ENCODE measurements at places on chromosomes 3 and 15.

GRCh38 chr15:101781928-101782327 lies 21.4 kb upstream of the OR4F6 start:
- DNase-seq: no peak

GRCh38 chr3:135895106-135895733 lies 70.3 kb upstream of the PPP2R3A start:
- peak; percentile 76 for DNase-seq

GRCh38 chr3:38521391-38521987 lies 25.3 kb downstream of the EXOG start:
- DNase-seq: peak; percentile 55

- DNase-seq: no peak
These were observed 124.8 kb upstream of the GOLIM4 start for GRCh38 chr3:168220556-168220955.

DNA sequence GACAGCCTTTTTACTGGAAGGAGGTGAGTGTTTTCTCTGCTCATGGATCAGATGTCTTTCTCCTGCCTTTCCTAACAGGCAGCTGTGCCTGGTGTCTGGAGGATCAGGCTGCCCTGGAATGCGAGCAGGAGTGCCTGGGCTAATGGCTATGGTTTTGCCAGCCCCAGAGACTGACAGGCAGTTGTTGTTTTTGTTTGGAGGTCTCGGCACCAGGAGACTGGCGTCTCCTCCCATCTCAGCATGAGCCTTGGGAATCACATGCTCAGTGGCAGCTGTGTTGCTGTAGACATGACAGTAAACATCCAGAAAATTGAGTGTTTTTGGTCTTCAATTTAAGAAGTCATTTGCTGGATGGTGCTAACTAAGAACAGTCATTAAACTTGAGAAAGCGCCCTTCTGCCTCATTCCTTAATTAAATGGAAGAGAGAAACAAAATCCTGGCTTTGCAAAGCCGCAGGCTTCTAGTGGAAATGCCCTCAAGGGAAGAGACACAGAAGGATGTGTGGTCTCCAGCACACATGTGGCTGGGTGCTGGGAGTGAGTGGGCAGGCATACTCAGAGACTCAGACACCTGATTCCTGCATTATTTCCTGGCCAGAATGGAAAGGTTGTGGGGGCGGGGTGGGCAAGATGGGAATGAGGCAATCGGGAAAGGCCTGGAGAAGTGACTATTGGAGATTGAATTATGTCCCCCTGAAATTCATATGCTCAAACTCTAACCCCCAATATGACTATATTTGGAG lies 97.0 kb upstream of the NMNAT3 start:
- DNase-seq: peak; percentile 63

DNA sequence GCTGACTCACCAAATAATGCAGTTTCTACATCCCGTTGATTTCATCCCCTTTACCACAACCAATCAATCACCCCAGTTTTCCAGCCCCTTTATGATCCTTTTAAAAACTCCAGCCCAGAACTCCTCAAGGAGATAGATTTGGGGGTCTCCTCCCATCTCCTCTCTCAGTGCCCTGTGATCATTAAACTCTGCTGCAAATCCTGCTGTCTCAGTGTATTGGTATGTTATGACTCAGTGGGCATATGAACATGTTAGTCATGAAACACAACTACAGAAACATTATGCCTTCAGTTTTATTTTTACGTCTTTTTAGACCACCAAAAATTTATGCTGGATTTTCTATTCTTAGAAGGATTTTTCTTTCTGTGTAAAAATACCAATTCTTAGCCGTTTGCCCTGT lies 213.7 kb downstream of the DIPK2A start:
- peak; percentile 60 for DNase-seq

GRCh38 chr3:50162034-50162883 lies 7.1 kb downstream of the SEMA3F start:
- no peak for DNase-seq

DNA sequence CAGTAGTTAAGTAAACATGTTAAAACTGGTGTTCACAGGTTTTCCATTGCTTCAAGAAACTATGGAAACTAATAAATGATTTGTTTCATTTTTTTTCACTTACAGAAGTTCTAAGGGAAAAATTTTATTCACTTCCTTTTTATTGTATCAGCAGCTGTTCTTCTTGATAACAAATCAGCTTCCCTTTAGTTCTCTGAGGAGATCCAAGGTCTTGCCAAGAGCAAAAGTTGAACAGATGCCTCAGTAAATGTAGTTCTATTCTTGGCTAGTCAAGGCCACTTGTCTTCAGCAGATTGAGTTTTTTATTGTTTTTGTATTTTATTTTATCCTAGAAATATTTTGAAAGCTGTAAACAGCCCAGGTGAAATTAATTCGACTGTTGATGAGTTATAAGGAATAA lies 41.8 kb downstream of the KCNH8 start:
- DNase-seq: no peak

DNA sequence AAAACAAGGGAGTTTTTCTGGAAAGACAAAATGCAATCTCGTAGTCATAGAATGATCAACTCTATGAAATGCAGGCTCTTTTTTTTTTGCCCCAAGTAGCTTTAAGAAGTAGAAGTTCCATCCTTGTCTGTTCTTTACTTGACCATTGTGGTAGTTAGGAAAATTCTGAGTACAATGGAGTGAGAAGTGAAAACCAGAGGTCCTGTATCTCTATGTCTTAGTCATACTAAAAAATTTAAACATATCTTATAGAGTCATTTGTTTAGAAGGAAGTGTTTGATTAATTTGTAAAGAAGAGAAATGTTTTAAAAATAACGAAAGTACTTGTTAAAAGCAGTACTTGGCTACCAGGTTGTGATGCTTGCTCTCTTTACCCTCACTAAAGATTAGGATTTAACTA lies 52.4 kb downstream of the PRKCI start:
- DNase-seq: no peak

DNA sequence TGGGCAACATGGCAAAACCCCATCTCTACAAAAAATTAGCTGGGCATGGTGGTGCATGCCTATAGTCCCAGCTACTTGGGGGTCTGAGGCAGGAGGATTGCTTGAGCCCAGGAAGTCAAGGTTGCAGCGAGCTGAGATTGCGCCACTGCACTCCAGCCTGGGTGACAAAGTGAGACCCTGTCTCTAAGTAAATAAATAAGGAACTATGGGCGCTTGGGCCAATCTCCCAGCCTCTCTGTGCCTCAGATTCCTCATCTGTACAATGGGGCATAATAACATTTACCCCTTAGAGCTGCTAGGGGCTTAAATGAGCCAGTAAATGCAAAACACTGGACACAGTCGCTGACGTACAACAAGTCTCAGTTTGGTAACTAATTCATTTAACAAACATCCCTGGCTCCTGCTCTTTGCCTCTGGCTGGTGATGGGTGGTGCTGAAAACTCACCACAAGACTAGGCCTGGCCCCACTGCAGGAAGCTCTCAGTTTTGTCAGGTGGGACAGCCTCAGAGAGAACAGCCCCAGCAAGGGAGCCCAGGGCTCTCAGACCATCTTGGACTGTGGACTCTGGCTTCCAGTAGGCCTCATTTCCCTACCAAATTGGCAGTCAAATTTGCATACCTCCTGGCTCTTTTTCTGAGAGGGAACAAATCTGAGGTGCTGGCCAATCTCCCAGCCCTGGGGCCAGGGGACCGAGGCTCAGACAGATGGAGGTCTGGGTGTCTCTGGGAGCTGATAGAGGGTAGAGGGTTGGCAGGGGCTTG lies 6.4 kb upstream of the TBC1D2B start:
- no peak for DNase-seq

DNA sequence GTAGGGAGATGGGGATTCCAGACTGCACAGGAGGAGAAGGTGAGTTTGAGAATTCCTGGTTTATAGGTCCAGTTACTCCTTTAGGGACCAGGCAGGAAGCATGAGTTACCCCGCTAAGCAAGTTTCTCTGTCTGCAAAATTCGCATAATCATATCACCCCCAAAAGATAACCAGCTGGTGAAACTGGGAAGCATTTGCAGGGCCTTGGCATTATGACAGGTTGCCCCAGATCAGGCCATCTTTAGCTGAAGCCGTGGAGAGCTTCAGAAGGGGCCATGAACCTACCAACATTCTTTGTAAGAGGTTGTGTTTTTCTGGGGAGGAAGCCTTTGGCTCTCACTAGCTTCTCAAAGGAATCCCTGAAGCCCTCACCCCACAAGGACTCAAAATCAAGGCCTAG lies 29.4 kb downstream of the ATP2B2 start:
- no peak for DNase-seq

- peak; percentile 82 for DNase-seq
These were observed 3.2 kb upstream of the SIAH2 start for GRCh38 chr3:150765949-150766720.

DNA sequence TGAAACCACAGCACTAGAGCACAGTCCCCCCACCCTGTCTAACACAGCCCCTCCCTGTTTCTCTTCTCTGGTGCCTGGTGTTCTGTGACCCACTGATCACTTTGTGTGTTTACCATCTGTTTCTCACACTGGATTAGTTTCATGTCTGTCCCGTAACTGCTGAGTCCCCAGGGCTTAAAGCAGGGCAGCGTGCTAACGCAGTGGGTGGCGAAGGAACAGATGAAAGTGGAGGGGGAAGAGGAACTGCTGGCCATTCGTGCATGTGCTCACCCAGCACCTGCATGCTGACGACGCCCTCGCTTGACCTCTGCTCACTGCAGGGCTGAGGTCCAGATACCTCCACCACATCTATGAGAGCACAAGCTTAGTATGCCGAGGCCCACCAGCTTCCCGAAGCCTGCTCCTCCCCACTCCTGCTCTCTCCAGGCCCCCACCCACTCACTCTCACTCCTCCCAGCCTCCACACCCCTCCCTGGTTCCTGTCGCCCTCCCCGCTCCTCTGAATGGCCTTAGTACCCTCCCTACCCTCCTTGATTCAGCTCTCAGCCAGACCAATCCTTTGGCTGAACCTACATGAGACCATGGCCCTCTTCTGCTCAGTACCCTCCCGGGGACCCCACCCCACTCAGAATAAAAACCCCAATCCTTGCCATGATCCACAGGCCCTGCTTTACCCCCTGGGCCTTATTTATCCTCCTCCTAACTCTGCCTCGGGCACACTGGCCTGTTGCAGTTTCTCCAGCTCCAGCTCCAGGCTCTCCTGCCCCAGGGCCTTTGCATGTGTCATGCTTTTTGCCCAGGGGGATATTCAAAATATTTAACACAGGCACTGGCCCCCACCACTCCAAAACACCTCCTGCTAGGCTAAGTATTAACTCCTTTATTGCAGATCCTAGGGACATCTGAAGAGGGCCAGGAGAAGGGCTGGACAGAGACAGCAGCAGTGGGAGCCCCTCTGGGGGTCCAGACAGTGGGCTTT lies 15.1 kb upstream of the IQSEC1 start:
- no peak for DNase-seq

DNA sequence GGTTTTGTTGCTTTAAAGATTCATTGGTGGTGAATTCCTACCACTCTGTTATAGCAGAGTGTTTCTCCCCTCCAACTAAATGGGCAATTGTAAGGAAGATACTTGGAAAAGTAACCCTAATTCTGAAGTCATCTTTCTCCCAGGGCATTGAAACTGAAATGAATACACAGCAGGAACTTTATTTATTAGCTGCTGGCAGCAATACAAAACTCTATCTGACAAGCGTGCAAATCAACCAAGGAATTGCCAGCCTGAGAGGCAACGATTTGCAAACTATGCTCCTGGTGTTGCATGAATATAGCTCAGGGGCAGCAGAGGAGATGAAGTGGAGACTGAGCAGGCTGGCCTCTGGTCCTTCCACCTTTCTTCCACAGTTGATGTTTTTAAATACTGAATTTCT lies 48.9 kb downstream of the CD200R1 start:
- DNase-seq: no peak

- DNase-seq: peak; percentile 57
These were observed 87.2 kb upstream of the TBL1XR1 start for GRCh38 chr3:177284383-177284881.

GRCh38 chr15:76501726-76502125 lies 165.2 kb downstream of the ISL2 start:
- DNase-seq: peak; percentile 4

DNA sequence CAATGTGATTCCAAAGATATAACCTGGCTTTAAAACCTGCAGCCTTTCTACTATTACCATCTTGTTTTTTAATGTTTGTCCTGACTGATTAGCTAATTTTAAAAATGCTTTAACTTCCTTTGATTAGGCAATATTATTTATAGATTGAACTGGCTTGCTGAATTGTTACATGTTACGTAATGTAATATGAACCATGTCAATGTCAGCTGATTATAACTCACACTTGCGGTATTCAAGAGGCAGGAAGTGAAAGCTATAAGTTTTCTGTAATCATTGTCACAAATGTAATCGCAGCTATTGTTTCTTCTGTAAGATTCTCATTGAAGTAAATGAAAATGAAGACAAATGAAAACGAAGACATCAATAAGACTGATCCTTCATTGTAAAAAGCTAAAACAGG lies 146.8 kb downstream of the ROBO2 start:
- DNase-seq: peak; percentile 51

DNA sequence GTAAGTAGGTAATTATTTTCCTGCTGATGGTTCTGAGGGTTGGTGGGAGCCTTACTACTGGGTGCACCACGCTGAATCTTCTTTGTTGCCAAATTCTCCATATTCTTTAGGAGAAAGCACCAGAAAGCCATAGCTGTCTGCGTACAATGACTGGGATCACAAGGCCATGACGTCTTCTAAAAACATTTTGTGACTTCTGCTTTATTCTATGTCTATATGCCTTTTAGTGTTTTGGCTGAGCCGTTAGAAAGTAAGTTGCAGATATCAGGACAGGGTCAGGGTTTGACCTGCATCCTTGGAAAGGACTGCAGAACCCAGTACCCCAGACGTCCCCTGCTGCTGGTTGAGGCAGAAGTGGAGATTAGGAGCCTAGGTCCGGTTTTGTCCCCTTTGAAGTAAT lies 95.6 kb downstream of the DNASE1L3 start:
- no peak for DNase-seq

DNA sequence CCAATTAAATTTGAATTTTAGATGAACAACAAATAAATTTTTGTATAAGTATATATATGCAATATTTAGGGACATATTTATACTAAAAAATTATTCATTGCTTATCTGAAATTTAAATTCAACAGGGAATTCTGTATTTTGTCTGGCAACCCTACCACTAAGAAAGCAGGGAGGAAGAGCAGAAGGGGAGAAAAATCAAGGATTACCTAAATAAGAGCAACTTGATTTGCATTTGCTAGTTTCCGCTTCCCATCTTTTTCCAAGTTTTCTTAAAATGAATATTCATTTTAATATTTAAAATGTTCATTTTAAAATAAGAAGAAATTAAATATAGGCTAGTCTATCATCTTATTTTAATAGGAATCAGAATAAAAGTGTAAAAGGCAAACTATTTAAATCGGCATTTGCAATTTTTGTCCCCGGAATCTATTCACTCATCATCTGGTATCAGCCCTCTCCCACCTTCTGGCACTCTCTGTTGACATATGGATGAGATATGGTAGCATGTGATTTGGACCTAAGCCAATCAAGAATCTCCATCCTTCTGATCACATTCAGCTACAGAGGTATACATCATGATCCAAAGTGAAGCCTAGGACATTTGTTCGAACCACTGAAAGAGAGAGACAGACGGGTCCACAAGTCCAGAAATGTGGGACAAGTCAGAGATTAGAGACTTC lies 82.6 kb downstream of the TRANK1 start:
- no peak for DNase-seq

DNA sequence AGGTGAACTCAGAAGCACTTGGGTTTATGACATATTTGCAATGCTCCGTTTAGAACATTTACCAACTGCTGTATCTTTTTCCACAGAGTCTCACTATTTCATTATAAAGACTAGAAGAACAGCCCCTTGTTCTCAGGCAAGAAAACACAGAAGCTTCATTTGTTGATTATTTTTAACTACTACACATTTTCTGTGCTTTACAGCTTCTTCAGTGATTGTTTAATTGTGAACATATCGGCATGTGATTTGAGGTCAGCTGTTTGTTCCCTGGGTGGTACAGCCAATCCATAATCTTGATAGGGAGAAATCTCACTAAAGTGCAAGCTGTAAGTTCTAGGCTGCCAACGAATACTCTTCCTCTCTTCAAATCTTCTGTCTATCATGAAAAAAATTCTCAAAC lies 31.0 kb upstream of the DLG1 start:
- no peak for DNase-seq
